ENCODE measurements at places on chromosomes 11 and 22.

DNA sequence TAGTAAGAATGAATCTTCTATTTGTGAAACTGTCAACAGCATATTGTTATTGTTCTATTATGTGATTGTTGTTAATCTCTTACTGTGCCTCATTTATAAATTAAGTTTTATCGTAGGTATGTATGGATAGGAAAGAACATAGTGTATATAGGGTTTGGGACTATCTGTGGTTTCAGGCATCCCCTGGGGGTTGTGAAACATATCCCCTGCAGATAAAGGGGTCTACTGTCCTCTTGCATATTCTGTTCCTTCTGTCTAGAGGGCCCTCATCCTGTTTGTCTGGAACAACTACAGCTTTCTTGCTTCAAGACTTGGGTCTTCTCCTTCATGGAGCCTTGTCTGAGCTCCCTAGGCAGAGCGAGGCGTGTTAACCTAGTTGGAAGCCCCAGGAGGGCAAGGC is 159.6 kb downstream of the KIRREL3 start:
- DNase-seq, result no peak

DNA sequence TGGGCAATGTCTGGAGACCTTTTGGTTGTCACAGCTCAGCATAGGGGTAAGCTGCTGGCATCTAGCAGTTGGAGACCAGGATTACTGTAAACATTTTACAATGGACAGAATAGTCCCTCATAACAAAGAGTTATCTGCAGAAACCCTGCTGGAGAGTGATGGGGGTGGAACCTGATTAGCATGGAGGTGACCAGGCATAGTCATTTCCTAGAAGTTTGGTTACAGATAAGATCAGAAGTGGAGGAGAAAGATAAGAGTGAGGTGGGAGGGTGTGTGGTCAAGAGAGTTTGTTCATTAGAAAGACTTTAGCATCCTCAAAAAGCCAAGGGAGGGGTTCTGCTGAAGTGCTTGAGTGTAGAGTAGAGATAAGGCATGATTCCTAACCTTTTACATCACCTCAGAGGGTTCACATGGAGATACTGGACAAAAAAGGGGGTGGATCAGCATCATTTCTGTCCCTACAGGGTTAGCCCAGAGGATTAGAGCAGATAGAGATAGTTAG is 38.8 kb downstream of the PRDM11 start:
- no peak for DNase-seq

DNA sequence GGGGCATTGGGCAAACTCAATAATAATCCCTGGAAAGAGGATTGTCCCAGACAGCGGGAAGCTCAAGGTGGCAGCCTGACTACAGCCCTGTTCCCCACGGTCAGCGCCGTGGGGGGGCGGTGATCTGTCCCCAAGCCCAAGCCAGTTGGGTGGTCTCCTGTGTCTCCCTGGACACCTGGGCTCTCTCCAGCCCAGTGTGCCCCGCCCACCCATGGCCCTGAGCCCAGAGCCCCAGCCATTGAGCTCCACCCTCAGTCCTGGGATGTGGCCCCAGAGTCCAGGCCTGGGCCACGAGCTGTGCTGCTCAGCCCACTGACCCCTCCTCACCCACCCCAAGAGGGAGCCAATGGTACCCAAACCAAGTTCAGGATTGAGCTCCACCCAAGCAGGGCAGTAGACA is 27.9 kb upstream of the PDE2A start:
- peak; percentile 80 for DNase-seq

DNA sequence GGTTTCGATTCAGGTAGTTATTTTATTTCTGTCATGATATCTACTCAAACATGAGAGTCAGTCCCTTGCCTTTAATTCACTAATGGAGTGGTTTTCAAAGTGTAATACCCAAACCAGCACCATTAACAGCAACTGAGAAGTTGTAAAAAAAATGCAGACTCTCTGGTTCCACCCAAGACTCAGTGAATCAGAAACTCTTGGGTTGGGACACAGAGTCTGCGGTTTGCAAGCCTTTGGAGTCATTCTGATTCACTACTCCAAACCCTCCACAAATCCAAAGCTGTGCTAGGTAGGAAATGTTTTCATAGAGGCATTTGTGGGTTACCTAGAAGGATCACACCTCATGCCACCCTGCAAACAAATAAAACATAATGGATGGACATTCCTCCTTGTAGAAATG is 340.1 kb downstream of the NTM start:
- DNase-seq, result no peak

DNA sequence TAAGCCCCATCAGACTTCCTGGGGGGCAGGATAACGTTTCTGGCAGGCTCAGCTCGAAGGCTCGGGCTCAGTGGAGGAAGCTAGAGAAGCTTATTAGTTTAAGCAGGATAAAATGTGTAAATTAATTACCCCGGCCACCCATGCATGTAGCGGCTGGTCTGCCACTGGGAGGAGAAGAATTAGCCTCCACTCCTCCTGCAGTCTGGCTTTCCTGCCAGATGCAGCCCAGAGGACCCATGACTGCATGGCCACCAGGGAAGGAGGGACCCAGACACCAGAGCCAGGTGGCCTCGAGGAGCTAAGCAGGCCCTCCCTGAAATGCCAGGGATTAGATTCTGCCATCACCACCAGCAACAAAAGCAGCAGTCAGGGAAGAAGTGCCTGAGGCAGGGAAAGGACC is 32.3 kb downstream of the TRIM29 start:
- no peak for DNase-seq

DNA sequence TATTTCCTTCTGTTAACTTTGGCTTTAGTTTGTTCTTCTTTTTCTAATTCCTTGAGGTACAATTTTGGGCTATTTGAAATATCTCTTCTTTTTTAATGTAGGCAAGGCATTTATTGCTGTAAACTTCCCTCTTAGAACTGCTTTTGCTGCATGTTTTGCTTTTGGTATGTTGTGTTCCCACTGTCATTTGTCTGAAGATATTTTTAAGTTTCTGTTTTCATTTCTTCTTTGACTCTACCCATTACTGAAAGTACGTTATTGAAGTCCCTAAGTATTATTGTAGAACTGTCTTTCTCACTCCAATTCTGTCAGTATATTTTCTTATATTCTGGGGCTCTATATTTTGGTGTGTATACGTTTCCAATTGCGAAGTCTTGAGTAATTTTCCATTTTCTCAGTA is 77.9 kb downstream of the KCNQ1OT1 start:
- DNase-seq, result no peak

GRCh38 chr11:126465573-126466188 is 110.2 kb downstream of the ST3GAL4 start:
- DNase-seq, result no peak

GRCh38 chr11:36736103-36736502 is 138.1 kb upstream of the RAG2 start:
- no peak for DNase-seq

DNA sequence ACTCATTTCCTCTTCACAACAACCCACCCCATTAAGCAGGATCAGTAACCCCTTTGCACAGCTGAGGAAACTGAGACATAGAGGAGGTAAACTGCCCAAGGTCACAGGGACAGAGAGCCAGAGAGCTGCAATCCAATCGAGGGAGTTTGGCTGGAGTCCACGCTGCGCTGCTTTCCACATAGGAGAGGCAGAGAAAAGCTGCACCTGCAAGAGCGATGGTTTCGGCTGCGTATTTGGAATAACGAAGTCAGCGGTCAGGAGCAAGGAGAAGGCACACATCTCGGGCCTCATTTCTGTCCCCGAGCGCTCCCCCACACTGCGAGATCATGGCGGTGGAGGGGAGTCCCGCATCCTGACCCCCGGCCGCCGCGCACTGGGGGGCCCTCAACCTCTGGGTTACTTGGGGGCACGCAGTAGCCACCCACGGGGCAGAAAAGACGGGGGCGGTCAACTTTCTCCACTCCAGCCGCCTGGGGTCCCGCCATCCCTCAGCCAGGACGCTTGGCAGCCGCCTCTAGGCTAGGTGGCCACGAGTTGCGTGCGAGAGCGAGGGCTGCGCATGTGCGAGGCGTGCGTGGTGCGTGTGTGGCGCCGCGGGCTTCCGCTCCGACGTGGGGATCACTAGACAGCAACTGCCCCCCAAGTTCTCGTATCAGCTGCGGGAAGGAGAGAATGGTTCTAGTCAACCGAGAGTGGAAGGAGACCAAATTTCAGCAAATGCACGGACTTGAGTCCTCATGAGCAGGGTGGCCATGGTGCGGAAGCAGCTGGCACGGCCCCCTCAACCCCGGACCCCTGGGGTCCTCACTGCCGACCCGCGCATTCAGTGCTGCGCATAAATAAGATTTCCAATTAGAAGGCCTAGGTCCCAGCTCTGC is 42.3 kb upstream of the CLDN5 start:
- peak; percentile 78 for DNase-seq

DNA sequence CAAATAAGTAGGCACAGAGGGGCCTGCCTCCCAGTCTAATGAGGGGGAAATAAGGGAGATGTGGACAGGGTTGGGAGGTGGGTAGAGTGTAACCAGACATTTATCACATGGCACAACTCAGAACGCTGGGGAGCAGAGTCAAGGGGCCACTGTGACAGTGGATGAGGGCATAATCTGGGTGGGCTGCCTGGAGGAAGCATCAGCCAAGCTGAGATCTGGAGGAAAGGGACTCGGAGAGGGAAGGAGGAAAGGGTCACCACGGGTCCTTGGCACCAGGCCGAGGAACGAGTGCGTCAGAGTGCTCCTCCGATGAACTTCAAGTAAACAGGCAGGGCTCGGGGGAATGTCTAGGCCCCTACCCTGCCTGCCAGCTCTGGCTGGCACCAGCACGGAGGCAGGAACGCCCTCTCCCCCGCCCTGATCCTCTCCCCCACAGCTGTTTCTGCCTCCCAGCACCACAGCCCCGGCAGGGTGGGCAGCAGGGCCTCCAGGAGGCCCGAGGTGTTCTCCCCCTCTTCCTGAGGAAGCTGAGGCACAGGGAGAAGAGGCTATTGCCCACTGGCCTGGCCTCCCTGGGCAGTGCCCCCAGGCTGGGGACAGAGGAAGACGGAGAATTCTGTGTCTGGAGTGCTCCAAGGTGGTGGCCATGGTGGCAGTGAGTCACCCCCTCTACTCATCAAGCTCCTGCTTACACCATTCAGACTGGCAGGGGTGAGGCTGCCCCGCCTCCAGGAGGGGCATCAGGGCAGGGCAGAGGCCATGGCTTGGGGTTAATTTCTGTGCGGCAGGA is 4.2 kb downstream of the ALDH3B1 start:
- peak; percentile 84 for DNase-seq

DNA sequence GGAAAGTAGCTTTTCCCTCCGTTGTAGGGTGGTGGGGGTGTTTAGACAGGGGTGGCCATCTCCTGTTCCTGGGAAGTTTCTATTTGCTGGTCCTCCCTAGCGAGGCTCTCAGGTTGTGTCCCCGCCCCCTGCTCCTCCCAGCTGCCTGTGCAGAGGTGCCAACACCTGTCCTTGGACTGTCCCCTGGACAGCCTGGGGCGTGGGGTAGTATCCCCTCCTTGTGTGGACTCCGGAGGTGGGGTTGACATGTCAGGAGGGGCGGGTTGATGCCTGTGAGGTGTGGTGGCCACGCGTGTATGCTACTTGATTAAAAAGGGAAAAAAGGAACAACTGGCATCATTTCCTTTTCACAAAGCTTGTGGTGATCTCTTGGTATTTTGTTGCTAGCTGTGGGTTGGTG is 14.3 kb upstream of the RANBP1 start:
- peak; percentile 26 for DNase-seq

GRCh38 chr11:66386171-66387069 is 14.9 kb upstream of the SLC29A2 start:
- DNase-seq, result no peak

DNA sequence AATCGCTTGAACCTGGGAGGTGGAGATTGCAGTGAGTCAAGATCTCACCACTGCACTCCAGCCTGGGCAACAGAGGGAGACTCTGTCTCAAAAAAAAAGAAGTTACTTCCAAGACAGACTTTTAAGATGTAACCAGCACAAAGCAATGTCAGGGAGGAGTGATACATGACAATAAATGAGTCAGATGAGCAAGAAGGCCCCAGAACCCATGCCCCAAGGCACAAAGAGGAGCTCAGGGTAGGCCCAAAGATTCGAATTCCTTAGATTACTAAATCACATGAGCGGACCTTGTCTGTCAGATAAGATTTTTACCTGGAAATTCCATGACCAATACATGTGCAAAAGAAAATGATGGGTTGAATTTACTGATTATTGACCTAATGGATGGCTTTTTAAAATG is 10.5 kb upstream of the JHY start:
- DNase-seq, result no peak

DNA sequence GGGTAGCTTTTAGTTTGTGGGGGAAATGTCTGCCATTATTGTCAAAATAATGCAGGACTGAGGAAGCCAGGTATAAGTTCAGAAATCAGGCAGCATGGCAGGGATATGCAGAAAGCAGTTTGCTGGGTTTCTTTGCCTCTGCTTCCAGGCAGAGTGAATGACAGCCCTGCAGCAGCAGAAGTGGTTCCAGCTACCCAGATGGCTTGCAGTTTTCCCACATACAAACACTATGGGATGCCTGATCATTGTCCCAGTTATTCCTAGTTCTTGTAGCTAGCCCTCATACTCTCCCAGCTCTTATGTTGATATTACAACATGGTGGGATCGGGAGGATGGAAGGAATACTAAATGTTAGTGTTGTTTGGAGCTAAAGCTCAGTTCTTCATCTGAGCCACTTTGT is 2.8 kb upstream of the DIXDC1 start:
- no peak for DNase-seq

GRCh38 chr22:19875061-19875530 is 20.4 kb upstream of the GNB1L start:
- peak; percentile 73 for DNase-seq

DNA sequence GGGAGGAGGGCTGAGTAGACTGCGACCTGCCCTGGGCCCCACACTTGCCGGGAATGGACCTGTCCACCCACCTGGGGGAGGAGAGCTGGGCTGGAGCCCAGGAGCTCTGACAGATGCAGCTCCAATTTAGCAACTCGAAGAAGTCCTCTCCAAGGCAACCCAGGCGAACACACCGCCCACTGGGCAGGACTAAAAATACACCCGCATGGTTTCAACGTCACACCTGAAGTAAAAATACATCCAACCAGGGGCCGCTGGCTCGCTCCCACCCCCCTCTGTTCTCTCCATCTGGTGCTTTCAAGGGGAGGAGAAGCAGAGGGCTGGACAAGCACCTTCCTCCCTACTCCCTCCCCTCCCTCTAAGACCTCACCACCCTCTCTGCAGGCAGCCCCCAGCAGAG is 119.9 kb downstream of the FEZ1 start:
- no peak for DNase-seq

GRCh38 chr11:78417175-78417887 is at the start of gene GAB2:
Gene GAB2 (minus strand): TSS chr11:78417820. CDS start chr11:78417720, 100 bp downstream.
- peak; percentile 93 for DNase-seq

- no peak for DNase-seq
These were observed 36.3 kb downstream of the CSNK2A3 start for GRCh38 chr11:11316651-11317230.

DNA sequence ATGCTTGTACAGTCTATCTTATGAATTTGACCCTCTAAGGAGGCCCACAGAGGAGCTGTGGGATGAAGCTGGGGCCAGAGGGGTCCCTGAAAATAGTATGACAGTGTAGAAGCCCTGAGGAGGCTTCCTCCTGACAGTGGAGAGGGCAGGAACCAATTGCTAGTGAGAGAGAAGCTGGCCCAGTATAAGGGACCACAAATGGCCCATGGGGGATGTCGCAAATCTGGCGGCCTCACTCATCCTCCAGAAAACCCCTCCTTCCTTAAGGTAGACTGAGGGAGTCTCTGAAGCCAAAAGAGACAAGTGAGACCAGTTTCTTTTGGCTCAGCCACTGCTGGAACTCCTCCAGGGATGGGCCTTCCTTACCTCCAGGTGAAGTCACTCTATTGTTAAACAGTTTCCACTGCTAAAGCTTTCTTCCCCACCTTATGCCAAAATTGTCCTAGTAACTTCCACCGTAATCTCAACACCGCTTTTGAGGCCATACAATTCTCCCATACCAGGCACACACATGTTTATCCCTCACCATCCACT is 17.8 kb upstream of the CASTOR1 start:
- no peak for DNase-seq
